ENCODE measurements at places on chromosomes 16 and 17.

GRCh38 chr16:14003074-14003570, 68.0 kb upstream of the MRTFB start:
- no peak for DNase-seq

GRCh38 chr16:87615621-87616041, 13.3 kb downstream of the JPH3 start:
- no peak for DNase-seq

- DNase-seq = peak; percentile 71
These were observed 18.3 kb upstream of the WFIKKN2 start for GRCh38 chr17:50816771-50817751.

- DNase-seq = no peak
These were observed 16.3 kb downstream of the SOX9 start for GRCh38 chr17:72137161-72137560.

- DNase-seq = peak; percentile 56
These were observed 3.0 kb downstream of the UBALD2 start for GRCh38 chr17:76268015-76268749.

GRCh38 chr17:35559495-35560210, 966 bp downstream of the SLFN14 start:
- DNase-seq = peak; percentile 70

DNA sequence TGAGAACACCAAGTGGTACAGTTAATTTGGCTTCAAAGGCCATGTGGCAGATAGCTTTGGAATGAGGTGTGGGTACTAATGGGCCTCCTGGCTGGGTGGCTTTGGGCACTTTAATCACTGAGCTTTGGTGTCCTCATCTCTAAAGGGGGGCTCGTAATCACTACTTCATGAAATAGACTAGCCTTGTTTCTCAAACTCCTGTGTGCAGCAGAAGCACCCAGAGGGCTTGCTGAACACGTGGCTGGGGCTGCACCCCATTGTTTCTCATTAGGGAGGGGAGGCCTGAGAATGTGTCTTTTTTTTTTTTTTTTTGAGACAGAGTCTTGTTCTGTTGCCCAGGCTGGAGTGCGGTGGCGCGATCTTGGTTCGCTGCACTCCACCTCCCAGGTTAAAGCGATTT, 5.8 kb downstream of the EPN2 start:
- DNase-seq = no peak

DNA sequence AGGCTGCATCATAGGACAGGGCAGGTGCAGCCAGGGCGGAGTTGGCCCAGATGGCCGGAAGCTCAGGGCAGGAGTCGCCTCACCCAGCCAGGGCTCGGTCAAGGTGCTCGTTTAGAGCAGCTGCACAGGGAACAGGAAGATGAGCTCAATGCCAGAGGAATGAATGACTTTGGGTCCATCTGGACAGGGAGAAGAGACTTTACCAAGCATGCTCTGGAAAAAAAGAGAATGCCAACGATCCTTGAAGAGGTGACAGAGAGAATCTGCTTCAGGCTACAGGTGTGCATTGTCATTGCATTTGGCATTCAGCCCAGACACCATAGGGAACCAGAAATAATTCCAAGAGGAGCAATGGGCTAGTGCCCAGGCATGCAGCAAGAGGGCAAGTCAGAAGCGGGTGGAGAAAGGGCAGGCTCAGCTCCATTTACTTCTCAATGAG, 6.7 kb upstream of the MPP3 start:
- no peak for DNase-seq

DNA sequence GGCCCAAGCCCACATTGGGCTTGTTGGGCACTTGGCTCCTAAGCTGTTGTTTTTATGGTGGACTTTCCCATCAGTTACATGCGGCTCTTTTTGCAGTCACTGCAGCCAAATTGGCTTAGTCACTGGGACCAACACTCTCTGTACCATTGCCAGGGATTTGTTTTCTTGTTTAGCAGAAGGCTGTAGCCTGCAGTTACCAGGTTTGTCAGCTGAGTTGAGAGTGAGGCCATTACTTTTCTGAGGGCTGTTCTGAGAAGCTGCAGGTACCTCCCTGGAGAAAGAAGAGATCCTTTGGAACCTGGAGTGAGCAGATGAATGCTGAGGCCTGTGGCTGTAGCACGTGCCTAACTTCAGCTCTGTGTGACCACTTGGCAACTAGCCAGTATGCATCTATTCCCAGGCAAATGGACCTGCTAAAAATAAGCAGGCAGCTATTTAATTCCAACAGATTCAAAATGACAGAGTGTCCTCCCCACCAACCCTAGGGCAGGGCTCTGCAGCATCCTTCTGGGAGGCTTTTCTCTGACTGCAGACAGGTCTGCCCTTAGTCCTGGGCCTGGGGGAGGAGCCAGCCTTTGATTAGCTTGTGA, 12.9 kb downstream of the AKAP1 start:
- DNase-seq = no peak

DNA sequence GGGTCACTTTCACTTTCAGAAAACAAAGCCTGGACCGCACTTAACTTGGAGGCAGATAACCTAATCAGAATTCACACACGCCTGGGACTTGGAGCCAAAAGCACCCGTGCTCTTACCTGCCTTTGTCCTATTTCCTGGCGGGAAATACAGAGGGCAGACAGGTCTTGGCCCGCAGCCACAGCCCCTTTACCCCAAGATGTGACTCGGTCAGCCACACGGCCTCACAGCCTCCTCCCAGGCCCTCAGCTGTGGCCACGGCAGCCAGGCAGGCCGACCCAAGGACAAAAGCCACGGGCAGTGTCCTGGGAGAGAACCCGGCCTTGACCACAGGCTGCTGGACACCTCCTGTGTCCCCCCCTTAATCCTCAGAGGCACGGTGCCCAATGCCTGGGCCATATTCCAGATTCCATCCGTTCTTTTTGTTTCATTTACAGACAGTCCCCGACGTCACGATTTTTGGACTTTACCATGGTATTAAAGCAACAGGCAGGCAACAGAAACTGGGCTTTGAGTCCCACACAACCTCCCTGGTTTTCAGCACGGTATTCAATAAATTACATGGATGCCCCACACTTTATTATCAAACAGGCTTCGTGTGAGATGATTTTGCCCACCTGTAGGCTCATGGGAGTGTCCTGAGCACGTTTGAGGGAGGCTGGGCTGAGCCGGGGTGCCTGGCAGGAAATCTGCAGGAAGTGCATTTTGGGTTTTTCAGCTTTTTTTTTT, 30.1 kb upstream of the GAA start:
- DNase-seq = no peak

- DNase-seq = no peak
These were observed 8.2 kb upstream of the CNGB1 start for GRCh38 chr16:57979006-57979585.

Measured in erythroblast (primary cell).